ENCODE measurements at places on chromosomes 1 and 21. TPM values are rescaled to one million over a fixed set of nuclear protein-coding genes. Genes with fewer than 3 reads are reported as not detected.

SPATA1 gene
- 3.9 TPM for total RNA-seq

AMY1C gene
- 29.3 TPM for total RNA-seq

- no peak for DNase-seq
These were observed 127.6 kb upstream of the LMO4 start for GRCh38 chr1:87200875-87201638.

- no peak for DNase-seq
These were observed 2.2 kb upstream of the POFUT2 start for GRCh38 chr21:45289655-45290515.

DNA sequence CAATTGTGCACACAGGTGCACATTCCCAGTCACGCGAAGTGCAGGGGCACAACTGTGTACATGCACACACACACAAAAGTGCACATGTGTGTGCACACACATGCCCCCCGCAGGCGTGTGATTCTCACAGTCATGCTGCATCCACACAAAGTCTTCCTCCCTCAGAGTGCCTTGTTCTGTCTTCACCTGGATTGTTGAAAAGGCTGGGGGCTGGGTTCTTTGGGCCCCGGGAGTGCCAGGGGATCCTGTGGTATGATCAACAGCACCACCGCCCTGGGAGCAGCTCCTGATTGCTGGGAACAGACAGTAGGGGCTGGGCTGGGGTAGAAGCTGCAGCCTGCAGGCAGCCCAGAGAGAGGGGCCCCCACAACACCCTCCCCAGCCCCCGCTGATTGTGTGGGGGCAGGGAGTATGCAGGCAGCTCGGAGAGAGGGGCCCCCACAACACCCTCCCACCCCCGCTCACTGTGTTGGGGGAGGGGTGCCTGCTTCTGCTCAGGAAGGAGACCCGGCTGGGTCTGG, 3.4 kb downstream of the COL18A1 start:
- DNase-seq, result peak; percentile 10

- DNase-seq, result no peak
These were observed 61.3 kb downstream of the CD34 start for GRCh38 chr1:207849646-207850045.

GRCh38 chr21:15250384-15250783, 185.6 kb upstream of the NRIP1 start:
- no peak for DNase-seq

GRCh38 chr1:12400027-12400693, 170.3 kb downstream of the VPS13D start:
- no peak for DNase-seq

GRCh38 chr1:62841587-62842169, 57.7 kb downstream of the ATG4C start:
- DNase-seq, result no peak

GRCh38 chr1:112712191-112712590, 2.9 kb downstream of the PPM1J start:
- DNase-seq, result no peak

DNA sequence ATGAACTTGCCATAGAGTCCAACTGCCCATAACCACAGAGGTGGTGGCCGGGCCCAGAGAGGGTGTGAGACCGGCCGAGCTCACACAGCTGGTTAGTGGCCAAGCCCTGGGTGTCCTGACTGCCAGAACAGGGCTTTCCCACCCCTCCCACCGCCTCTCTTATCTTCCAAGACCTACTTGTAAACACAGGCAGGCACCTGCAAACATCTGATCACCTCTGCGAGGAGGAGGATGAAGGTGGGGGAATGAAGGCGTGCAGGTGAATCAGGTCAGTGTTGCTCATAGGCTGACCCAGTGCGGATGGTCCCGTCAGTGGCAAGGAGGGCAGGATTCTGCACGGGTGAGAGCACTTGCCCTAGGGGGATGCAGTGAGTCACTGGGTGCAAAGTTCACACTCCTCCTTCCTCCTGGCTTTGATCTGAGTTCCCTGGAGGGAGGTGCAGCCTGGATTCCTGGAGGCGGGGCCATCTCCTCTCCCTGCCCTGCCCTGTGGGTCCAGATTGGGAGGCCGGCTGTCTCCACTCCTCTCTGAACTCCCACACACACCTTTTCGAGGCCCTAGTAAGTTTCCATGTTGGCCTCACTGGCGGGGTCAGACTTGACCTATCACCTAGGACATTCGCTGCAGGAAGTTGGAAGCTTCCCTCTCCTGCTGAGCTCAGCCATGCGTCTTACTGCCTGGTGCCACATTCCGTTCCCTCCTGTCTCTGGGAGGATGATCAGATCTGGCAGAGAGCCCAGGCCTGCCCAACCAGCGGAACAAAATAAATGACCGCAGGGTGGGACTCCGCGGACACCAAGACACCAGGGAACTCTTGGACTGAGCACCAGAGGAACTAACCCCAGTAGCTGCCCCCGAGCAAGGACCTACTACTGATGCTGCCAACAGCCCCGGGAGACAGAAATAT, 7.3 kb downstream of the UQCRHL start:
- DNase-seq, result no peak

DNA sequence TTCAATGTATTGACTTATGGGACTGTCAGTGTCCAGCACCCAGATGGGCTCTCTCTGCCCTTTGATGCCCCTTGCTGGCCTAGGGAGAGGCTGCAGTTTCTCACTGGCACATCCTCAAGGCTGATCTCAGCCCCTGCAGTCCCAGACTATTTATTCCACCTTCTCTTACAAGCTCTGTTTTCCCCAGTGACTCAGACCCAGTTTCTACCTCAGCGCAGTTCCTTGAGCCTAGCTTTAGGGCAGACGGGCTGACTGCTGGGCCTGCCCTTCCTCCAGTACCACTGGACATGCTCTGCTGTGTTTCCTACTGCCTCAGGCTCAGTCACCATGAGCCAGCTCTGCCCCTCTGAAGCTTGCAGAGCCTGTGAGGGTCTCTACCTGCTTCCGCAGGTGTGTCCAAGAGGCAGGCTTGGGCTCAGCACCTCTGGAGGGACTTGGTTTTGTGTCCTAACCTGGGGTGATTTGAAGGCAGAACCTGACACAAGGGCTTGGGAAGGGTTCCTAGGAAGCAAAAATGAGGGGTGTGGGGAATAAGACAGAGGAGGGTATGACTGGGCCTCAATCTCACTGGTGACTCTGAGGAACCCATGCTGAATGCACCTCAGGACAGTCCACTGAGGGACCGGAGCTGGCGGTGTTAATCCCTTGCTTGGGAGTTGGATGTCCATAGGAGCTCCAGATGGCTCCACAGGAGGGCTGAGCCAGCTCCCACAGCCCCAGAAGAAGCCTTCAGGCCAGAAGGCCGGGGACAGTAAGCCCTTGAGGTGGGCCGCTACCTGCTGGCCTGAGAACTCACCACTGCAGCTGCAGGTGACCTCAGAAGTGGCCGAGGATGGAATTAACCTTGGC, 689.9 kb downstream of the MATN1 start:
- no peak for DNase-seq

GRCh38 chr1:19154876-19155275, 55.2 kb downstream of the UBR4 start:
- no peak for DNase-seq

- DNase-seq, result no peak
These were observed 488.4 kb downstream of the SETD4 start for GRCh38 chr21:35571910-35572309.

All from lung (tissue), 17 donors.